A549 treated with RU486 at 1 μM for 4 hours (cell line): ENCODE measurements at places on chromosomes 13 and 19. TPM values are rescaled to one million over a fixed set of nuclear protein-coding genes. Genes with fewer than 3 reads are reported as not detected.

ZNF527 gene
- total RNA-seq, result 2.4 to 3.4 TPM (median 3.1 TPM) in 5 replicates

CD79A gene
- 0.59 to 1.4 TPM (median 1.0 TPM) in 5 replicates for total RNA-seq

FBXO27 gene
- 3.5 to 7.1 TPM (median 4.6 TPM) in 5 replicates for total RNA-seq

CKAP2 gene
- 18.6 to 42.2 TPM (median 35.5 TPM) in 5 replicates for total RNA-seq

CCDC169 gene
- total RNA-seq, result 0.29 to 0.57 TPM (median 0.38 TPM) in 4 of 5 replicates, not detected in the other

TGFBR3L gene
- total RNA-seq, result 0.78 to 2.4 TPM (median 1.9 TPM) in 5 replicates

TNFAIP8L1 gene
- 2.4 to 5.4 TPM (median 4.6 TPM) in 5 replicates for total RNA-seq

CALR3 gene
- not detected in 5 replicates for total RNA-seq

KRTDAP gene
- total RNA-seq, result not detected in 5 replicates

ZNF563 gene
- not detected in 5 replicates for total RNA-seq

POSTN gene
- total RNA-seq, result 0.07 to 0.19 TPM (median 0.10 TPM) in 4 of 5 replicates, not detected in the other

OR7D2 gene
- total RNA-seq, result not detected in 5 replicates

AMER2 gene
- not detected in 5 replicates for total RNA-seq

SIGLEC8 gene
- total RNA-seq, result not detected in 5 replicates

SLC39A3 gene
- total RNA-seq, result 24.4 to 30.3 TPM (median 29.6 TPM) in 5 replicates

AP1M2 gene
- 28.1 to 60.3 TPM (median 41.5 TPM) in 5 replicates for total RNA-seq

PPP1R37 gene
- 20.7 to 33.8 TPM (median 30.5 TPM) in 5 replicates for total RNA-seq

TMEM145 gene
- 3.1 to 4.5 TPM (median 4.2 TPM) in 5 replicates for total RNA-seq

SRRM5 gene
- 0.67 to 1.0 TPM (median 0.78 TPM) in 5 replicates for total RNA-seq

KCTD12 gene
- 1.0 to 2.4 TPM (median 2.0 TPM) in 5 replicates for total RNA-seq

TUBA3C gene
- total RNA-seq, result not detected in 5 replicates

IZUMO2 gene
- not detected in 5 replicates for total RNA-seq

GNA15 gene
- total RNA-seq, result 0.16 to 0.19 TPM (median 0.16 TPM) in 3 of 5 replicates, not detected in the others

SLAIN1 gene
- 0.47 to 0.62 TPM (median 0.51 TPM) in 5 replicates for total RNA-seq

LRG1 gene
- 0.02 to 0.14 TPM (median 0.12 TPM) in 4 of 5 replicates, not detected in the other for total RNA-seq

ZNF560 gene
- not detected in 5 replicates for total RNA-seq

ZNF296 gene
- total RNA-seq, result 6.5 to 11.0 TPM (median 10.4 TPM) in 5 replicates

NXNL1 gene
- not detected in 5 replicates for total RNA-seq

ZNF726 gene
- total RNA-seq, result 0.27 to 0.98 TPM (median 0.70 TPM) in 5 replicates

IGFL1 gene
- 2.2 to 3.1 TPM (median 2.6 TPM) in 5 replicates for total RNA-seq
